ENCODE measurements at places on chromosomes 1 and 21.

- DNase-seq: no peak
These were observed 22.9 kb upstream of the DISC1 start for GRCh38 chr1:231603598-231604275.

DNA sequence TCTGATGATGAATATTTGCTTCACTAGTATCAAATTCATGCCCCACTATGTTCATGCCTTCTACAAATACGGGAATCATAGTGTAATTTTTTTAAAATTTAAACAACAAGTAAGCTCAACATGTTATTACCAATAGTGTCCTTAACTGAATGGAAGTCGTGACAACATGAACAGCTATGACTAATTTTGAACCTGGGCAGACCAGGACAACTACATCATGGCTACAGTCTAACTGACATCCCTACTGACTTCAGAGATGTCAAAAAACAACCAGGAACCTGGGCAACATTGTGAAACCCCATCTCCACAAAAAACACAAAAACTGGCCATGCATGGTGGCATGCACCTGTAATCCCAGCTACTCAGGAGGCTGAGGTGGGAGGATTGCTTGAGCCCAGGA lies 33.5 kb upstream of the RAP1A start:
- no peak for DNase-seq

DNA sequence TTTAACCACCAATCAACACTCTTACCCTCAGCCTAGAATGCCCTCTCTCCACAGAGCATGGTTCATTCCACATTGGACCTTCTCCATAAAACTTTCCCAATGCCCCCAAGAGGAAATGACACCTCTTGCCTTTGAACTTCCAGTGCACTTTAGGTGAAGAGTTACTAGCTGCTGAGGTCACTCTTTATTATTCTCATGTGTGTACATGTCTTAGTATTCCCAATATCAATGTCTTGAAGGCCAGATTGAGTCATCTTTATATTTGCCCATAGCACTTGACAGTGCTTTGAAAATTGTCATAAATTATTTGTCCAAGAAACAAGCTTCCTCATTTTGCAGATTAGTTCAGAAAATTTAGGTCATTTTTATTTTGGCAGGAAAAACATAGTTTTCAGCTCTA lies 8.1 kb upstream of the DNASE2B start:
- DNase-seq: no peak

- DNase-seq: peak; percentile 87
These were observed at the start of gene TMEM201 for GRCh38 chr1:9588551-9589143. Gene TMEM201 (plus strand): TSS chr1:9588911. CDS start chr1:9588931, 20 bp downstream.

- DNase-seq: no peak
These were observed 1.9 kb upstream of the LINGO4 start for GRCh38 chr1:151807131-151807530.

GRCh38 chr1:59693406-59693805 lies 121.3 kb upstream of the HOOK1 start:
- DNase-seq: no peak

DNA sequence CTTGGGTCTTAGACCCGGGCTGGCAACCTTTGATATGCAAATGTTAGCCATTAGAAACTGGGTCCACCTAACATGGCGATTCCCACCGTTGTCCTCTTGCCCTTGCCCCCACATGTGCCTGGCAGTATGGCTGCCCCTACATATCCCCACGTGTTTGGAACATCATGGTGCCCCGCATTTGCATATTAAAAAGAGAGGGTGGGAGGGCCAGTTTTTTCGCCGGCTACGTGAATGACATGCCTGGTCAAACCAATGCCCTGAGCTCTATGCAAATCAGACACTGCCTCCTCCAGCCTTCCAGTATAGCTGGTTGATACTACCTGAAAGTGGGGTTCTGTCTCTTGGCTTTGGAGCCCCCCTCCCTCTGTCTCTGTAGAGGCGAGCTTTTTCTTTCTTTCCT lies 133.0 kb downstream of the CDC42BPA start:
- DNase-seq: no peak

DNA sequence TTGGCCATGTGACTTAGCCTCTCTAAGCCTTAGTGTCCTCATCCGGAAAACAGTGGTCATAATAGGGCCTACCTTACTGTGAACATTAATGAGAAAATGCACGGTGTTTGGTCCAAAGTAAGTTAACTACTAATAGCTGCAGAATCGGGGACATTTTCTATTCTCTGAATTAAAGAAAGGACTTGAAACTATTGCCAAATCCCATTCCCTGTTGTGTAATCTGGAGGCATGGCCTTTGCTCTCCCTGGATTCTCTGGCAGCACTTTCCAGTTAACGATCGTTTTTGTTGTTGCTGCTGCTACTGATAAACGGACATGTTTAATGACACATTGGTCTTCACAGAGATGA lies 30.5 kb downstream of the FMO4 start:
- DNase-seq: no peak

DNA sequence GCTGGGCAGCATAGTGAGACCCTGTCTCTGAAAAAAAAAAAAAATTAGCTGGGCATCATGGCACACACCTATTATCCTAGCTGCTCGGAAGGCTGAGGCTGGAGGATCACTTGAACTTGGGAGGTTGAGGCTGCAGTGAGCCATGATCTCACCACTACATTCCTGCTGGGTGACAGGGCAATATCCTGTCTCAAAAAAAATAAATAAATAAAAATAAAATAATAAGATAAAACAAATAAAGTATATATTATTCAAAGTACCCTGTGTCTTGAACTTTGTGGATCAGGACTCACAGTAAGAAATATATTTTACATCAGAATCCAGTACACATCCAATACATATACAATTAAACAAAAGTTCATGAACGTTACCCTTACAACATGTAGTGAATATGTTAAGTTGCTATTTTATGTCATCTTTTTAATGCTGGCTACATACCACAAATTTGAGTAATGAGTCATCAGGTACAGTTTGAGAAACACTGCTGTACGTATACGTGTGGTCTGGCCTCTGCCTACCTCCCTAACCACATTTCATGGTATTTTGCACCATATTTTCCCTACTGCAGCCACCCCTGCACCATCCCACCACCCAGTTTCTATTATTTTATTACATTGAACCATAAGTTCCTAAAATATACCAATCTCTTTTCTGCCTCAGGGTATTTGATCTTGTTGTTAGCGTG lies 4.4 kb downstream of the NME7 start:
- no peak for DNase-seq

DNA sequence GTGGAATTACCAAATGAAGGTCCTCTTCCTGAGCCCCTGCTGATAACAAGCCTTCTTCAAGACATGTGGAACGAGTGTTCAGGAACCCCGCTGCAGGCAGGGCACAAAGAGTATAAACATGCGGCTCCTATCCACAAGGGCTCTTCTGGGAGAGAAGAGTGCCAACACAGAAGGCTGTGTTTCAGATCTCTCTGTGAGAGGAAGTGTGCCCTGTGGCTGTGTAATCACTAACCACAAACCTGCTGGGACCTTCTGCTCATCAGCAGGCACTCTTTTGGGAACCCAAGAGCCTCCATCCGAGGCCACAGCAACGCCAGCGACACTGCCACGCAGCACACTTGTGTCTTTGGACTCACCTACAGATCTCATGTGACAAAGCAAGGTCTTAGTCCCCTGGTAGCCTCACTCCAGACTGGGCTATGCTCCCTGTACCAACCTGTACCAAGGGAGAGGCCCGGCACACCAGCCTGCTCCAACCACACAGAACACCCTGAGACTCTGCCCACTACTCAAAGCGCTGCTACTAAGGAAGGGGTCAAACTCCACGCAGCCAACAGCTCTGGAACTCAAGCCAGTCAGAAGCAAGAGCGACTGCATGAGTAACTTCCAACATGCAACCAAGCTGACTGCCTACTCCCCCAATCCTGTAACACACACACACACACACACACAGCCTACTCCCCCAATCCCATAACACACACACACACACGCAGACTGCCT lies 7.8 kb downstream of the PTTG1IP start:
- no peak for DNase-seq

Measured in stimulated activated CD4-positive, alpha-beta T cell treated with anti-CD3 and anti-CD28 coated beads, Interleukin-1b, Interleukin-23, amount 100 ng/mL, for 24 hours (primary cell).